ENCODE measurements at places on chromosomes 12 and 14. TPM values are rescaled to one million over a fixed set of nuclear protein-coding genes. Genes with fewer than 3 reads are reported as not detected.

The ADIPOR2 gene
- total RNA-seq, result 39.8 TPM

The DACT1 gene
- total RNA-seq, result 269 TPM

The PPP2R5C gene
- total RNA-seq, result 165 TPM

The CELA1 gene
- not detected for total RNA-seq

The CPNE8 gene
- total RNA-seq, result 9.7 TPM
